ENCODE measurements at places on chromosomes 4 and X. TPM values are rescaled to one million over a fixed set of nuclear protein-coding genes. Genes with fewer than 3 reads are reported as not detected.

CDS1 gene
- total RNA-seq: under 0.01 TPM

EGFL6 gene
- total RNA-seq: not detected

CXCR3 gene
- total RNA-seq: not detected

JAKMIP1 gene
- total RNA-seq: not detected

MAPK10 gene
- total RNA-seq: 0.07 TPM

LCORL gene
- 25.8 TPM for total RNA-seq

TSR2 gene
- 14.1 TPM for total RNA-seq

PCDH18 gene
- total RNA-seq: 0.13 TPM

CTAG1A gene
- total RNA-seq: not detected

CSAG1 gene
- total RNA-seq: not detected

GBA3 gene
- total RNA-seq: not detected

SPARCL1 gene
- total RNA-seq: 60.4 TPM

MAGEC1 gene
- total RNA-seq: not detected

TBC1D9 gene
- 34.5 TPM for total RNA-seq

TEX13C gene
- total RNA-seq: not detected

RAB40AL gene
- total RNA-seq: not detected

KIT gene
- total RNA-seq: 0.25 TPM

PGK1 gene
- total RNA-seq: 294 TPM

IL2 gene
- total RNA-seq: not detected

TCP11X1 gene
- not detected for total RNA-seq

NHSL2 gene
- total RNA-seq: 18.9 TPM

IL13RA2 gene
- 1.9 TPM for total RNA-seq

RHOXF2 gene
- total RNA-seq: not detected

CENPC gene
- total RNA-seq: 8.7 TPM

GAGE2A gene
- not detected for total RNA-seq

IGFBP7 gene
- total RNA-seq: 1,116 TPM

BRS3 gene
- total RNA-seq: not detected

ARX gene
- not detected for total RNA-seq

GPRASP3 gene
- 4.0 TPM for total RNA-seq

LNX1 gene
- total RNA-seq: 3.0 TPM

OSTC gene
- total RNA-seq: 172 TPM

SLC9B1 gene
- not detected for total RNA-seq

FOXR2 gene
- not detected for total RNA-seq

PNMA5 gene
- total RNA-seq: not detected

NIPAL1 gene
- total RNA-seq: 2.5 TPM

CXXC4 gene
- total RNA-seq: not detected

SOWAHD gene
- total RNA-seq: not detected

YTHDC1 gene
- total RNA-seq: 24.9 TPM

All from mammary microvascular endothelial cell (primary cell).